PC-3 (cell line): ENCODE measurements at places on chromosomes 7 and 10. TPM values are rescaled to one million over a fixed set of nuclear protein-coding genes. Genes with fewer than 3 reads are reported as not detected.

ARPC1A gene
- 183 and 193 TPM in 2 replicates for total RNA-seq

RINT1 gene
- 20.8 TPM in 2 replicates for total RNA-seq

CLCN1 gene
- 0.55 and 0.69 TPM in 2 replicates for total RNA-seq

- H3K4me3 ChIP-seq, result no peak overlapping the region
- H3K36me3 ChIP-seq, result no peaks in the 10 kb centered on the region
- no peak for DNase-seq
- H3K4me1 ChIP-seq, result peaks cover 33% of the 10 kb centered on the region
- H3K27ac ChIP-seq, result no peak overlapping the region
Observed at GRCh38 chr7:130417213-130417612, 23.6 kb downstream of the CEP41 start.

- H3K4me1 ChIP-seq, result peaks cover 23% of the 10 kb centered on the region
- no peak for DNase-seq
- no peaks in the 10 kb centered on the region; the same call in 1 of the 2 replicates for H3K36me3 ChIP-seq
- H3K4me3 ChIP-seq, result no peak overlapping the region
- no peak overlapping the region for H3K27ac ChIP-seq
- no peaks in the 10 kb centered on the region for H3K27me3 ChIP-seq
Observed at GRCh38 chr7:24817339-24817738, 60.1 kb upstream of the GSDME start.

GRCh38 chr10:114996542-114996941 is 58.5 kb downstream of the TRUB1 start:
- no peak overlapping the region for H3K4me3 ChIP-seq
- no peaks in the 10 kb centered on the region for H3K36me3 ChIP-seq
- DNase-seq, result no peak
- H3K4me1 ChIP-seq, result no peaks in the 10 kb centered on the region

- peak overlapping the region; percentile 63; the same call in 1 of the 2 replicates for H3K4me3 ChIP-seq
- H3K27ac ChIP-seq, result no peak overlapping the region
- DNase-seq, result no peak
- H3K36me3 ChIP-seq, result no peaks in the 10 kb centered on the region
- H3K27me3 ChIP-seq, result peaks cover 68% of the 10 kb centered on the region
Observed at GRCh38 chr7:20798694-20799121, 12.0 kb upstream of the SP8 start.

GRCh38 chr7:4159761-4160554 is 522.1 kb upstream of the FOXK1 start:
- peaks cover 20% of the 10 kb centered on the region for H3K4me1 ChIP-seq
- H3K27ac ChIP-seq, result peak overlapping the region; percentile 64
- H3K36me3 ChIP-seq, result no peaks in the 10 kb centered on the region
- no peak overlapping the region for H3K4me3 ChIP-seq
- no peaks in the 10 kb centered on the region for H3K27me3 ChIP-seq
- peak; percentile 80 for DNase-seq

- peaks cover 12% of the 10 kb centered on the region; the same call in 1 of the 2 replicates for H3K4me1 ChIP-seq
- no peaks in the 10 kb centered on the region for H3K27me3 ChIP-seq
- peak overlapping the region; percentile 91 for H3K27ac ChIP-seq
Observed at GRCh38 chr7:52463341-52463740, 572.1 kb upstream of the POM121L12 start.

DNA sequence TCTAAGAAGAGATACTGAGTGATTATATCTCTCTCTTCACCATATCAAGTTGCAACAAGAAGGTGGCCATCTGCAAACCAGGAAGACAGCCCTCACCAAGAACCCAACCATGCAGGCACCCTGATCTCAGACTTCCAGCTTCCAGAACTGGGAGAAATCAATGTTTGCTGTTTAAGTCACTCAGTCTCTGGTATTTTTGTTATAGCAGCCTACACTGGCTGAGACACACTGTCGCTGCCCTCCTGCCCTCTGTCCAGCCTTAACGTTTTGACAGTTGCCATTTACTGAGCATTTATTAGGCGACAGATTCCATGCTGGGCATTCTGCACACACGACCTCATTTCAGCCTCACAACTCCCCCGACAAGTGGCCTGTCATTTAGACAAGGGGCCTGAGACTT is 9.5 kb upstream of the HMX3 start:
- H3K4me1 ChIP-seq, result peaks cover 22% of the 10 kb centered on the region
- H3K36me3 ChIP-seq, result no peaks in the 10 kb centered on the region
- H3K27me3 ChIP-seq, result no peaks in the 10 kb centered on the region
- no peak overlapping the region for H3K4me3 ChIP-seq
- no peak overlapping the region for H3K27ac ChIP-seq

DNA sequence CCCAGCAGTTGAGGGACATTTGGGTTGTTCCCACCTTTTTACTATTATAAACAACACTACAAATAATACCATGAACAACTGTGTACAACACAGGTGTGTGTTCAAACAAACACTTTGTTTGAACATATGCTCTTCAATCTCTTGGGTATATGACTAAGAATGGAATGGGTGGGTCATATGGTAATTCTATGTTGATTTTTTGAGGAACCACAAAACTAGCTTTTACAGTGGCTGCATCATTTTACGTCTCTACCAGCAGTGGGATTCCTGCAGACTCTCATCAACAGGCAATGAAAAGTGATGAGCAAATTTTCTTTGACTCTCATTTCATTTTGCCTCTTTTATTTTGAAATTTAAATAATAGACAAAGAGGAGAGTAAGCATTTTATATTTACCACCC is 116.9 kb upstream of the KLF14 start:
- peaks cover 45% of the 10 kb centered on the region for H3K4me1 ChIP-seq
- no peak overlapping the region for H3K4me3 ChIP-seq
- H3K27me3 ChIP-seq, result no peaks in the 10 kb centered on the region
- no peak overlapping the region for H3K27ac ChIP-seq
- peaks cover 10% of the 10 kb centered on the region for H3K36me3 ChIP-seq
